Esophagus squamous epithelium (tissue), 5 donors: ENCODE measurements at places on chromosomes 7 and 10.

GRCh38 chr7:38907066-38907465, 1.9 kb downstream of the VPS41 start:
- peaks cover 13% of the 10 kb centered on the region for H3K4me1 ChIP-seq
- no peak overlapping the region for H3K4me3 ChIP-seq
- H3K27me3 ChIP-seq = no peaks in the 10 kb centered on the region
- no peaks in the 10 kb centered on the region for H3K36me3 ChIP-seq
- no peak overlapping the region for H3K27ac ChIP-seq

GRCh38 chr10:126034586-126034985, 138.2 kb downstream of the FANK1 start:
- no peak overlapping the region for H3K4me3 ChIP-seq
- no peaks in the 10 kb centered on the region for H3K36me3 ChIP-seq
- H3K27ac ChIP-seq = no peak overlapping the region
- no peaks in the 10 kb centered on the region for H3K27me3 ChIP-seq
- no peak for DNase-seq

DNA sequence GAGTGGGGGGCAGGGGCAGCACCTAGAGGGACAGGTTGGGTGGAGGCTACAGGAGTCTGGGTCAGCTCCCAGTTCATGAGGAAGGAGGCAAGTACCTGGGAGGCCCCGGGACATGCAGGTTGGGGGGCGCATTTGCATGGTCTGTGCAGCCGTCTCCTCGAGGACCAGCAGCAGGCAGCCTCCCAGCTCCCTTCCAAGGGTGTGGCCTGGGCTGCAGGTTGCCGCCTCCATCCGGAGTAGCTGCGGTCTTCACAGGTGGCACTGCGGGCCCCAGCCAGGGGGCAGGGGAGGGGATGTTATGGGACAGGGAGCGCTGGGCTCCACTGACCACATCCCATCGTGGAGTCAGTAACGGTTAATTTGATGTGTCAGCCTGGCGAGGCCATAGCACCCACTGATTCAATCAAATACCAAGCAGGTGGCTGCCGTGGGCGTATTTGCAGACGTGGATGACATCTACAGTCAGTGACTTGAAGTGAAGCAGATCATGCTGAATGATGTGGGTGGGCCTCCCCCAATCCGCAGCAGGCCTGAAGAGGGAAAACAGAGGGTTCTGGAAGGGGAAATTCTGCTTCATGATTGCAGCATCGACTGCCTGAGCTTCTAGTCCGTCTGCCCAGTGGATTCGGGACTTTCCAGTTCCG, 81.6 kb downstream of the PRKAG2 start:
- peaks cover 43% of the 10 kb centered on the region for H3K4me1 ChIP-seq
- peak overlapping the region; percentile 13 for H3K27ac ChIP-seq
- H3K27me3 ChIP-seq = no peaks in the 10 kb centered on the region
- no peak overlapping the region for H3K4me3 ChIP-seq

- H3K36me3 ChIP-seq = no peaks in the 10 kb centered on the region
- no peak overlapping the region for H3K27ac ChIP-seq
- no peak overlapping the region for H3K4me3 ChIP-seq
- no peaks in the 10 kb centered on the region for H3K4me1 ChIP-seq
Measured at GRCh38 chr7:158609313-158609974, 21.8 kb upstream of the PTPRN2 start.

DNA sequence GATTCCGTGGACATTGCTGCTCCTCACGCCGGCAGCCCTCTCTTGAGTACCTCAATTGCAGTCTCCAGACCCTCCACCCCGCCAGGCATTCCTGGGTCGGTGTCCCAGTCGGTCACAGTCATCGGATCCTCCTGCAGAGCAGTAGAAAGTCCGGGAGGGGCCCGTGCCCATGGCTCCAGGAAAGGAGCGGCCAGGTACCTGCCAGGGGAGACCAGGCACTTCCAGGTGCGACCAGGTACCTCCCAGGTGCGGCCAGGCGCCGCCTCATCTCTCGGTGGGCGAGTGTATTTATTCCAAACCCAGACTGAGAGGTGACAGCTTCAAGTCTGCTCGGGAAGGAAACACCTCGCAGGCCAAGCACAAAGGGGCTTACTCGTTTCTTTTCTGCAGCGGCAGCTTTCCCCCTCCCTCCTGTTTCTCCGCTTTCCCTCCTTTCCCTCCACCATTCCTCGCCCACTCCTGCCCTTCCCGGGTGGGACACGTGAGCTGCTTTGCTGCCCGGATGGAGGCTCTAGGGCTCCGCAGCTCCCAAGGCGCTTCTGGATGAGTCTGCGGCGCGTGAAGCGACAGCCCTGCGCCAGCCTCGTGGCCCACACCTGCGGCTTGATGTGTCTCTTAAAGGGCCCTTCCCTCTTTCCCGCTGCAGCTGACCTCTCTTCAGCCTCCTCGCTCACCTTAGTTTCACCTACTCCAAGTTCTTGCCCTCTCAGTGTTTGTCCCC, 39.4 kb upstream of the AGK start:
- no peak overlapping the region for H3K27ac ChIP-seq
- H3K4me1 ChIP-seq = peaks cover 13% of the 10 kb centered on the region
- no peak for DNase-seq
- peak overlapping the region; percentile 34 for H3K4me3 ChIP-seq
- H3K27me3 ChIP-seq = no peaks in the 10 kb centered on the region
- no peaks in the 10 kb centered on the region for H3K36me3 ChIP-seq

DNA sequence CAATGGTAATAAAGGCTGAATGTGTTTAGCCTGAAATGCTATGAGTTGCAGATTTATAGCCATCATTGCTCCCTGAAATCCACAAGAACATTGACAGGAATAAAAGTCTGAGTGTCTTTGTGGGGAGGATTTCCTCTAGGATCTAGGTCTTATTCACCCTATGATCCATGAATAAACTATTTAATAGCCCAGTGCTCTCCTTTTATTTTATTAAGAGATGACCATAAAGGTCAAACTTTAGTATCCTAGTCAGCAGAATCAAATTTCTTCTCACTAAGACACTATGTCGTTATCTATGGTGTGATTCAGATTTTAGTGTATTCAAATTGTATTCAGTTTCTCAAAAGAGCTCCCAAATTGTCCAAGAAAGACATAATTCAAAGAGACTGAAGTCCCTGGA, 67.8 kb upstream of the AKR1E2 start:
- no peaks in the 10 kb centered on the region for H3K4me1 ChIP-seq
- no peaks in the 10 kb centered on the region for H3K36me3 ChIP-seq
- no peak overlapping the region for H3K4me3 ChIP-seq
- DNase-seq = no peak
- no peaks in the 10 kb centered on the region for H3K27me3 ChIP-seq

GRCh38 chr7:39695852-39696586, 72.6 kb downstream of the RALA start:
- no peak overlapping the region for H3K4me3 ChIP-seq
- H3K4me1 ChIP-seq = peaks cover 20% of the 10 kb centered on the region
- H3K36me3 ChIP-seq = no peaks in the 10 kb centered on the region
- H3K27me3 ChIP-seq = no peaks in the 10 kb centered on the region

DNA sequence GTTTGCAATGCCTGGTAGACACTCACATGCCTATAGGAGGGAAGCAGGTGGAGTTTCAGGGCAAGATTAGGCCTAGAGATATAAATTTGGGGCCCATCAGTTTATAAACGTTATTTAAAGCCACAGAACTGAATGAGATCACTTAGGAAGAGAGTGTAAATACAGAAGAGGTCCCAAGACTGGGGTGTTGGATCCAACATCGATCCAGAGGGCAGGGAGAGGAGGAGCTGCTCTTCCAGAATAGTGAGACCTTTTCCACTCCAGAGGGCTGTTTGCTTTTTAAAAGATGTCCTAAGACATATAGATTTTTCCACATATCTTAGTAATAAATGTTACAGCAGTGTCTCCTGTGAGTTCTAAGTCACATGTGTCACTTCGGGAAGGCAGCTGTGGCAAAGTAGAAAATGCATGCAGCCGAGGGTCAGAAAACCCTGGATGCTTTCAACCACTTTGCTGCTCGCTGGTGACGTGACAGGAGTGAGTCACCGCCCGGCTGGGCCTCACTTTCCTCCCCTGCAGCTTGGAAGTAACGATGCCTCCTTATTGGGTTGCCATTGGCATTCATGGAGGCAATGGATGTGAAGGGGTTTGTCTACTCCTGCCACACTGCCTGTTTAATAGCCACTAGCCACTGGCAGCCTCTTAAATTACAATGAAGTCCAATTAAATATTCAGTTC, 95.4 kb downstream of the TRIL start:
- no peaks in the 10 kb centered on the region for H3K4me1 ChIP-seq
- H3K27ac ChIP-seq = no peak overlapping the region
- H3K36me3 ChIP-seq = no peaks in the 10 kb centered on the region
- peaks cover 25% of the 10 kb centered on the region for H3K27me3 ChIP-seq
- no peak overlapping the region for H3K4me3 ChIP-seq
- no peak for DNase-seq

GRCh38 chr10:119643306-119644204, 7.6 kb upstream of the BAG3 start:
- H3K27ac ChIP-seq = no peak overlapping the region
- no peak for DNase-seq

GRCh38 chr10:101013365-101013825, 13.8 kb downstream of the LZTS2 start:
- peak overlapping the region; percentile 64 for H3K27ac ChIP-seq
- H3K4me1 ChIP-seq = peaks cover 8% of the 10 kb centered on the region
- DNase-seq = no peak

DNA sequence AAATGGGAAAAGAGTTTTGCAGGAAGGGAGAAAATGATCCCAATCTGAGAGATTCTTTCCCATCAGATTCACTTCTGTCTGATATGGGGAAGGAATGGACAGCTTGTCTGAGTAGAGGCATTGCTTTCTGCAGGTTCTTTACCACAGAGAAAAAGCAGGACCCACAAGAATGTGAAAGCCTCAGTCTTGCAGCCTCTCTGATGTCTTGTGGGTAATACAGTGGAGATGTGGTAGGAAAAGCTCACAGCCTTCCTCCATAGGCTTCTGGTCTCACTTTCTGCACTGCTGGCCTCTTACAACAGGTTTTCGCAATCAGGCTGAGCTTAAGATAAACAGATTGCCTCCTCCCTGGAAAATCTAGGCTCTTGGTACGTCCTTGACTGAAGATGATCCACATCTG, 551 bp downstream of the IFIT1 start:
- H3K27ac ChIP-seq = peak overlapping the region; percentile 90
- peak overlapping the region; percentile 31 for H3K4me3 ChIP-seq
- H3K4me1 ChIP-seq = peaks cover 24% of the 10 kb centered on the region
- H3K27me3 ChIP-seq = no peaks in the 10 kb centered on the region
- H3K36me3 ChIP-seq = no peaks in the 10 kb centered on the region

GRCh38 chr7:80637911-80638765, at the start of gene CD36:
Gene CD36 (plus strand): TSS chr7:80638642. CDS start chr7:80646741, 8,099 bp downstream.
- no peak within 1 kb of the TSS for H3K27ac ChIP-seq
- no peaks in the 10 kb centered on the region for H3K36me3 ChIP-seq
- peaks cover 10% of the 10 kb centered on the region for H3K4me1 ChIP-seq
- H3K27me3 ChIP-seq = no peaks in the 10 kb centered on the region
- peak within 1 kb of the TSS; percentile 28 for H3K4me3 ChIP-seq
- DNase-seq = no peak

GRCh38 chr10:124649214-124649613, 95.0 kb downstream of the FAM53B start:
- peaks cover 89% of the 10 kb centered on the region for H3K4me1 ChIP-seq
- H3K36me3 ChIP-seq = no peaks in the 10 kb centered on the region
- DNase-seq = no peak
- H3K27ac ChIP-seq = peak overlapping the region; percentile 86
- H3K27me3 ChIP-seq = no peaks in the 10 kb centered on the region
- no peak overlapping the region for H3K4me3 ChIP-seq

DNA sequence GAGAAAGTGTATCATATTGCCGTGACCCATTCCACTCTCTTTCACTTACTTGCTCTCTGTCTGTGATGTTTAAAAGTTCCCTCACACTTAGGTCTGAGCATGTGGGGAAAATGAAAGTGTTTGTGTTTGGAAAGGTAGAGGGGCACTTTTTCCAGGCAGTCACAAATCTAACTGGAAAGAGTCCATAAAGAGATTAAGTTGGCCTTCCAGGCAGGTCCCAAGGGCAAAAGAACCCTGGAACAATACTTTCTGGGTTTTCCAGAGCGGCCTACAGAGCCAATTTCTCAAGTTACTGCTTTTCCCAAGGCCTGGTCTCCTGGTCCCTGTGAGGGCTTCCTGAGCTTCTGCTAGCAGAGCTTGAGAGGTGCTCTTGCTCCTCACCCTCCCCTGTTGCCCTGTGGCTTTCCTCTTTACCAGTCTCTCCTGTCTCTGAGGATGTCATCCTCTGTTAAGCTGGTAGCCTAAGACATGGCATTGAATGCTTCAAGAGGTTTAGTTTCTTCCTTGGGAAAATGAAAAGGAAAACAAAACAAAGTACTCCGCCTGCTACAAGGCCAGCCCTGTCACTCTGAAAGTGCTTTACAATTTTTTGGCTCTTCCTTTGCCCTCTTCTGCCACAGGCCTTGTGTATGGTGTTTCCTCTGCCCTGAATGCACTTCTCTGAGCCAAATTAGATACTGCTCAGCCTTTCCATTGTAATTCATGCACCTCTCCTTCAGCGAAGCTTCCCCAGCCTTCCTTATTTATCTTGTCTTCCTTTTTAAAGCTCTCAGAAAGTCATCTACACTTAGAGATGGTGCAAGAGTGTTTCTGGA, 20.1 kb downstream of the TES start:
- H3K36me3 ChIP-seq = no peaks in the 10 kb centered on the region
- no peak overlapping the region for H3K4me3 ChIP-seq
- peak overlapping the region; percentile 79 for H3K27ac ChIP-seq
- H3K27me3 ChIP-seq = no peaks in the 10 kb centered on the region
- DNase-seq = no peak
- H3K4me1 ChIP-seq = peaks cover 79% of the 10 kb centered on the region

GRCh38 chr10:69334302-69335062, 56.2 kb downstream of the HK1 start:
- H3K4me3 ChIP-seq = no peak overlapping the region
- H3K36me3 ChIP-seq = no peaks in the 10 kb centered on the region
- H3K4me1 ChIP-seq = peaks cover 78% of the 10 kb centered on the region
- H3K27ac ChIP-seq = peak overlapping the region; percentile 84

- peaks cover under 1% of the 10 kb centered on the region for H3K4me1 ChIP-seq
- H3K4me3 ChIP-seq = no peak overlapping the region
- H3K36me3 ChIP-seq = no peaks in the 10 kb centered on the region
- DNase-seq = no peak
Measured at GRCh38 chr7:87480386-87480785, 4.9 kb upstream of the ABCB4 start.

DNA sequence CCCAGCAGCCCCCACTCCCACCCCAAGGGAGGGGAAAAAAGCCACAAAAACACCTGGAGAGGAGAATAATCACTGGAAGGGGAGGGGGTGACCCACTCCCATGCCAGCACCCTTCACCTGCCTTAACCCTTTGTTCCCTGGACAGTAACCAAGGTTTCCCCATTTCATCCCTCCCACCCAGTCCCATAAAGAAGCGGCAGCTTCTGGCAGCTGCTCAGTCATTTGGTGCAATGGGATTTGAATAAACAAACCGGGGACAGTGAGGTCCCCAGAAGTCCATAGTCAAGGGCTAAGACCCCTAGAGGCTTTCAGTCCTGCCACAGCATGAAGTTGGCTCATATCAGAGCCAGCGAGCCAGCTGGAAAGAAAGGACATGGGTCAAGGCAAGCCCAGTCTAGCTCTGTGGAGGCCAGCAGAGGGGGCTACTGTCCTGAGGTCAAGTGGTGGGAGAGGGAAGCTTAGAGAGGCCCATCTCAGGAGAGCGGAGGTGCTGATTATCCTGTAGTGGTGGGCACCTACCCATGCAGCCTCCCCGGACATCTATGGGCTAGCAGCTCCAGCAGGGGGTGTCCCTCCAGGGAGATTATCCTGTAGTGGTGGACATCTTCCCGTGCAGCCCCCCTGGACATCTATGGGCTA, 58.9 kb upstream of the LBX1 start:
- no peak overlapping the region for H3K4me3 ChIP-seq
- H3K27ac ChIP-seq = no peak overlapping the region
- H3K4me1 ChIP-seq = peaks cover 11% of the 10 kb centered on the region
